ENCODE measurements at places on chromosomes 13 and 19.

DNA sequence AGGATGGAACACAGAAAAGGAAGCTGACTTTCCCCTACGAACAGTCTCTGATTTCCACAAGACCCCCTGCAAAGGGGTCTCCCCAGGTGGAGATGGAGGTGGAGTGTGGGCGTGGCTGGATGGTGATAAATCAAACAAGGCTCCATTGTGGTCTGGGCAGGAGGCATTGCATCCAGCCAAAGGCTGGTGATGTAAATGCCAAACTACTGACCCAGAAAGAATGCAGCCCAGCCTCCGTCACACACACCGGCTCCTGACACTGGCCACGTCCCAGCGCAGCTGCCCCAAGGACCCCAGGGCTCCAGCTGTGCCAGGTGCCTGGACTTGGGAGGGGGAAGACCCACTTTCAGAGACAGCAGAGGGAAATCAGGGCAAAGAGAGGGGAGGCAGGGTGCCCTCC, 6.3 kb downstream of the SLC7A1 start:
- peak; percentile 44 for DNase-seq

- no peak for DNase-seq
These were observed 1.5 kb upstream of the SPART start for GRCh38 chr13:36347531-36348210.

DNA sequence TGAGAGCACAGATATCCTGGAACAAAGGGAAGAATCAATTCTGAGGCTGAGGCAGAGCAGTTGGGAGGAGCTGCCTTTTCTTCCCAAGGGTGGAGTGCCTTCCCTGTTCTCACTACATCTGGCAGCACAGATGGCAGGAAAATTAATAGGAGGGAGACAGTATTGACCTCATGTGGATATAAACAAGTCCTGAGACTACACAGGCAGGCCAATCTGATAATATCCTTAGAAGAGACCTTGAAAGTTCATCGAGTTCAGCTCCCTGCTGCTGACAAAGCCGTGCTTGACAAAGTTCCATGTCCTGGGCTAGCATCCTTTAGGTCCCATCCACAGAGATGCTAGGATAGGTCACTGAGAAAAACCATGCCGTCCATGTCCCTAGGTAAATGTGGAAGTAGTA, 1451.5 kb downstream of the EFNB2 start:
- no peak for DNase-seq

DNA sequence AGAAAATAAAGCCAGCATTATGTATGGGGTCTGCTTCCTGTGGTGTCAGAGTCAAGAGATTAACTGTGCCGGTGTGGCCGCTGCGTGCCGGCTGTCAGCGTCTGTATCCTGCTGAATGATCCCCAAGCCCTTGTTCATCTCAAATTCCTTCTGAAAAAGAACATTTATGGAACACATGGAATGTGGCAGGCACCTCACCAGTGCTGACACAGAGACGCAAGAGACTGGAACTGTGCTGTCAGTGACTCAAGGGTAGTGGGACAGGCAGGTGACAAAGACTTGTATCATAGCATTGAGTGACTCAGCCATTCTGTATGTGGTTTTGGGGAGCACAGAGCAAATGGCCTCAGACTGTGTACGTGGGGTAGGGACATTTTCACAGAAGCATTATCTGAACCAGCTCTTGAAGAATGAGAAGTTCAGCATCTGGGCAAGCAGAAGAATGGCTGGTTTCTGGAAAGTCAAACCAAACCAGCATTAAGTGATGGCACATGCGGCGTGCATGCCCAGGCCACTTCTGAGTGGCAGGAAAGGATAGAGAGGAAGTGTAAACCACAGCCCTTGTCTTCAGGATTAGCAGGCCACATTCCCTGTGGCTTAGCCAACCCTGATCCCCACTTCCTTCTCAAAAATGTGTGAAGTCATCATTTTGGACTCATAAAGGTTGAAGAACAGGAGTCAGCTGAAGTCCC, 54.0 kb upstream of the IRS2 start:
- DNase-seq: peak; percentile 74

DNA sequence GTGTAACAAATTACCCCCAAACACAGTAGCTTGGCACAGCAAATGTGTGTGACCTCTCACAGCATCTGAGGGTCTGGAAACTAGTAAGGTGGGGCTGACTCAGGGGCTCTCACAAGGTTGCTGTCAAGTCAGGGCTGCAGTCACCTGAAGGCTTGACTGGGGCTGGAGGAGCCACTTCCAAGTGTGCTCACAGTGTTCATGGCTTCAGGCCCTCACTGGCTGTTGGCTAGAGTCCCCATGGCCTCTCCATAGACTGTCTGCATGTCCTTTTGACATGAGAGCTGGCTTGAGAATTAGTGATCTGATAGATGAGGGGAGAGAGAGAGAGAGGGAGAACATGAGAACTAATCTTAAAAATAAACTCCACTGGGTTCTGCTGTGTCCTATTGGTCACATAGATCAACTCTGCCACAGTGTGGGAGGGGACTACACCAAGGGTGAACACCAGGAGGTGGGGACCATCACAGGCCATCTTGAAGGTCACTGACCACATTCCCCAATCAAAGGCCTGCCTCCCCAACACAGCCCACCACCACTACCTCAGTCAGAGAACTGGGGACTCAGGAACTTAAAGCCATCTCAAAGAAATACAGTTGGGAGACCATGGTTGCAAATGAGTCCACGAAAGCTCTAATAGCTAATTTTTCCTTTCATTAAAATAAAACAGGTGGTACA, 38.2 kb upstream of the KATNAL1 start:
- DNase-seq: no peak

DNA sequence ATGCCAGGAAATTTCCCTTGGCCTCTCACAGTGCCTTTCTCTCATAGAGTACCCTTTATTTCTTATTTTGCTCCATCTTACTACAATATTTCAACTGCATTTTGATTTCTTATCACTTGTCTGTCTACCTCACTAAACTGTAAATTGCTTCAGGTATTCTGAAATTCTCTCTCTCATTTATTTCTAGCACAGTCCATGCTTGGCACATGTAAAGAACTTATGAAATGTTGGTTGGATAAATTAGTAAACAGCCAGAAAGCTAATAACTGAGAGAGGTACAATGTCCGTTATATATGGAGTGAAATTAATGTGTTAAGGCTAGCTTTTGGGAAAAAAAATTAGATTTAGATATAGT, 138.3 kb upstream of the RFC3 start:
- DNase-seq: no peak

- DNase-seq: no peak
These were observed 12.0 kb upstream of the CYP2A13 start for GRCh38 chr19:41076286-41076685.
